ENCODE measurements at places on chromosomes 16 and 17. TPM values are rescaled to one million over a fixed set of nuclear protein-coding genes. Genes with fewer than 3 reads are reported as not detected.

Gene NUPR1
- total RNA-seq, result not detected

Gene KRT12
- total RNA-seq, result not detected

Gene TBC1D3D
- not detected for total RNA-seq

Gene HOXB1
- not detected for total RNA-seq

Gene TP53TG3
- not detected for total RNA-seq

Gene ACADVL
- 152 TPM for total RNA-seq

Gene RUNDC3A
- 4.0 TPM for total RNA-seq

Gene KRT28
- not detected for total RNA-seq

Gene NXPH3
- total RNA-seq, result 4.7 TPM

Gene TTLL6
- total RNA-seq, result 1.9 TPM

Gene TBX6
- total RNA-seq, result 2.3 TPM

Gene ATP1B2
- total RNA-seq, result 14.9 TPM

Gene ICAM2
- total RNA-seq, result 0.58 TPM

Gene CSF3
- not detected for total RNA-seq

Gene BCAR1
- 140 TPM for total RNA-seq

Gene CNTNAP1
- 5.0 TPM for total RNA-seq

Gene KRTAP1-1
- not detected for total RNA-seq

Gene NACA2
- not detected for total RNA-seq

Gene PRAC1
- not detected for total RNA-seq

Measured in GM23338 (cell line).